ENCODE measurements at places on chromosomes 3 and 15. TPM values are rescaled to one million over a fixed set of nuclear protein-coding genes. Genes with fewer than 3 reads are reported as not detected.

CLRN1 gene
- total RNA-seq = not detected

GOLGA8G gene
- total RNA-seq = not detected

GOLGA6A gene
- 0.23 TPM for total RNA-seq

STRA6 gene
- total RNA-seq = 6.7 TPM

CHRNA7 gene
- total RNA-seq = 12.7 TPM

WDR93 gene
- 2.1 TPM for total RNA-seq

SLC6A20 gene
- total RNA-seq = 5.1 TPM

MRPL3 gene
- 116 TPM for total RNA-seq

GPR156 gene
- 1.4 TPM for total RNA-seq

SLC28A2 gene
- not detected for total RNA-seq

SNURF gene
- 67.6 TPM for total RNA-seq

UBAP1L gene
- 5.8 TPM for total RNA-seq

DLL4 gene
- total RNA-seq = 5.1 TPM

KLHL40 gene
- total RNA-seq = 0.23 TPM

SERPINI2 gene
- 3.7 TPM for total RNA-seq

PDE12 gene
- 19.6 TPM for total RNA-seq

SLCO2A1 gene
- 0.69 TPM for total RNA-seq

CPN2 gene
- total RNA-seq = not detected

KBTBD13 gene
- total RNA-seq = not detected

HYAL1 gene
- 0.69 TPM for total RNA-seq

ATP13A5 gene
- total RNA-seq = 0.92 TPM

GOLGA8N gene
- total RNA-seq = 4.6 TPM

OR5H14 gene
- not detected for total RNA-seq

LRRC15 gene
- not detected for total RNA-seq

UPK1B gene
- total RNA-seq = not detected

IL17RD gene
- total RNA-seq = 27.7 TPM

SLC9C1 gene
- total RNA-seq = 0.23 TPM

TICRR gene
- 2.8 TPM for total RNA-seq

ACKR2 gene
- 0.46 TPM for total RNA-seq

TUSC2 gene
- 23.8 TPM for total RNA-seq

ARPP21 gene
- 310 TPM for total RNA-seq

ZBTB11 gene
- total RNA-seq = 43.1 TPM

FMN1 gene
- 2.1 TPM for total RNA-seq

All from diencephalon (tissue), 1 donor.